T-cell (primary cell): ENCODE measurements at places on chromosomes 3 and 15.

- peaks cover 25% of the 10 kb centered on the region for H3K36me3 ChIP-seq
- H3K4me1 ChIP-seq: no peaks in the 10 kb centered on the region
- DNase-seq: no peak
Measured at GRCh38 chr3:48765376-48765775, 48.4 kb upstream of the IP6K2 start.

GRCh38 chr3:159486580-159486979, 502.1 kb upstream of the IL12A start:
- no peak overlapping the region for H3K27ac ChIP-seq
- no peak overlapping the region for H3K4me3 ChIP-seq
- no peaks in the 10 kb centered on the region for H3K4me1 ChIP-seq
- no peak for DNase-seq

DNA sequence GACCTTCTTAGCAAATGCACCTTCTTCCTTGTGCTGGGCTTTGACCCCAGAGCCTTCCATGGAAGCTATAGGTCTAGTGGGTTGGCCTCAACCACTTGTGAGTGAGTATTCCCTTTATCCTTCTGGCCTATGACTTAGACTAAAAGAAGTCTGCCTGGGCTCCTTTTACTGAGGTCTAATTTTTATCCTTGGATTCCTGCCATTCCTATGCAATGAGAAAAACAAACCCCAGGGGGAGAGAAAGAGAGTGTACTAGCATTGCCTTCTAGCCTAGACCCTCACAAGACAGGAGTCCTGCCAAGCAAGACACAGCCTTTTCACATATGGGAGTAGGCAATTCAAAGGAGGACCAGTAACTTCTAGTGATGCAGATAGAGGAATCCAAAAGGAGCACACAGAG, 155.4 kb downstream of the PPM1L start:
- no peak overlapping the region for H3K4me3 ChIP-seq
- no peak for DNase-seq
- H3K27ac ChIP-seq: no peak overlapping the region
- no peaks in the 10 kb centered on the region for H3K36me3 ChIP-seq
- H3K27me3 ChIP-seq: no peaks in the 10 kb centered on the region

DNA sequence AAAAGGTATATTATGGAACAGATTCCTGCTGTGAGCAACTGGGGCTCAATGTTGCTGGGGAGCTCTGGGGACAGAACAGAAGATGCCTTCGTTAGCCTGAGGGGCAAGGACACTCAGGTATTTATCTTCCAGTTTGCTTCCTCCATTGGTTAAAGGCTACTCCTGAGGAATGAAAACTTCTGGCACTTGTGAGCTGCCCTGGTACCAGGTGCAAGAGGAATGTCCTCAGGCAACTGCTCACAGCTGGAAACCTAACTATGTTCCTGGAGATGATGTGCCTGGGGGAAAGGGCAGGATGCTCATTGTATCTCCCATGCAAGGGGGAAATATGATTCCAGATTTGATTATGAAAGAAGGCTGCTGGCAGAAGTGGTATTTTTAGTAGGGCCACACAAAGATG, 54.0 kb upstream of the BBX start:
- H3K36me3 ChIP-seq: no peaks in the 10 kb centered on the region
- H3K27ac ChIP-seq: no peak overlapping the region
- H3K4me3 ChIP-seq: no peak overlapping the region
- no peaks in the 10 kb centered on the region for H3K4me1 ChIP-seq

- no peaks in the 10 kb centered on the region for H3K4me1 ChIP-seq
- H3K36me3 ChIP-seq: no peaks in the 10 kb centered on the region
- no peak for DNase-seq
- H3K27ac ChIP-seq: no peak overlapping the region
- no peaks in the 10 kb centered on the region for H3K27me3 ChIP-seq
Measured at GRCh38 chr3:48399387-48400172, 27.6 kb downstream of the FBXW12 start.

- no peak overlapping the region for H3K4me3 ChIP-seq
- no peaks in the 10 kb centered on the region for H3K27me3 ChIP-seq
- H3K27ac ChIP-seq: no peak overlapping the region
- no peaks in the 10 kb centered on the region for H3K4me1 ChIP-seq
- no peak for DNase-seq
Measured at GRCh38 chr3:87771337-87772192, 287.2 kb downstream of the CGGBP1 start.

DNA sequence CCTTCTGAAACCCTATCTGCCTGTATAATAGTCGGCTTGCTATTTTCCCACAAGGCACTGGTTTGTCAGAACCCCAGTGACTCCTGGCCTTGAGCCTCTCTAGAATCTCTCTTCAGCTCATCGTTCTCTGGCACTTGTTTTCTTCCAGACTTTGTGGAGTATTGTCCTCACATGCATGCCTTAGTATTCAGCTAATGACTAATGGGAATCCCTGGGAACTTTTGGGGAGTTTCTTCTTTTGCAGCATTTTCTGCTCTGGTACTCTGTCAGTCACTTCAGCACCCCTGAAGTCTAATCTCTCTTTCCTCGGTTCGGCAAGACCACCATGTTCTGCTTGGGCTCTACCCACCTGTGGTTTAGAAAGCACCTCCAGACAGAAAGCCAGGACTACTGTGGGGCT, 35.8 kb upstream of the THRB start:
- H3K36me3 ChIP-seq: no peaks in the 10 kb centered on the region
- H3K4me1 ChIP-seq: no peaks in the 10 kb centered on the region
- H3K27me3 ChIP-seq: no peaks in the 10 kb centered on the region
- no peak overlapping the region for H3K27ac ChIP-seq
- no peak for DNase-seq

DNA sequence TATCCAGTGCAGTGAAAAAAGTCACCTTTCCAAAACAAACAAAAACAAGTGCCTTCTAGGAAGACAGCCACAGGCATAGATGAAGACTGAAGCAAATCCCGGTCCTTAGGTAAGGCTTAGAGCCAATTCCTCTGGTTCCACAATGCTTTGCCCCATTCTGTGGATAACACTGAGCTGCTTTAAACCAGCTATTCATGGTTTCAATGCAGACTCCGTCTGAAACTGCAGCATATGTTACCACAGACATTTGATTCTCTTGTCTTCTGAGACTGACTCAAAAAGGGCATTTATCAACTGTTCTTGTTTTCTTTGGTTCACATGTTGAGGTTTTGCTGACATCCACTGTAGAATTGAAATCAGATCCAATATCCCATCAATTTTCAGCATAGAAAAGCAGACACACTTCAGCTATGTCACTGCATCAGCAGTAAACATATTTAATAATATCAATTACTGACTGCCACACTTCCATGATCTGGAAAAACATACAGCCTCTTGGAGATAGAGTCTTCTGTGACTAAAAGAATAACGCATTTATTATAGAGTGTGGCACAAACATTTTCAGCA, 659.3 kb downstream of the ROBO2 start:
- H3K27ac ChIP-seq: no peak overlapping the region

- no peak overlapping the region for H3K27ac ChIP-seq
- H3K36me3 ChIP-seq: no peaks in the 10 kb centered on the region
- H3K27me3 ChIP-seq: peaks cover 17% of the 10 kb centered on the region
- no peaks in the 10 kb centered on the region for H3K4me1 ChIP-seq
Measured at GRCh38 chr3:57017459-57017845, 43.0 kb upstream of the SPATA12 start.

DNA sequence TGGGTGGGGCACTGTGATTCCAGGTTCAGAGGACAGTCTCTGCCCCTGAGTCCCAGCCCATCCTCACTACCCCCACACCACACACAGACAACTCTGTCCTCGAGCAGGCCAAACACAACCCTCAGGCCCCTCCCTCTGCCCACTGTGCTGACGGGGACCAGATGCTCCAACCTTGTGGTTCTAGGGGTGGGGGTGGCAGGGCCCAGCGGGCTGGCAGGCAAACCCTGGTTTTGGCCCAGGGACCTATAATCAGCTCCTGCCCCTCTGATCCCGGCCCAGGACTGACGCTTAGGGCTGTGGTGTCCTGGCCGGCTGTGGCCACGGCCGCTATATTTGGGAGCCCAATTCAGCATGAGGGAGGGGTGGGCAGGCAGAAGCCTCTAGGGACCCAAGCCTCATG, 5.0 kb upstream of the MYL3 start:
- H3K4me3 ChIP-seq: no peak overlapping the region
- H3K27me3 ChIP-seq: no peaks in the 10 kb centered on the region
- no peak overlapping the region for H3K27ac ChIP-seq
- H3K4me1 ChIP-seq: peaks cover 4% of the 10 kb centered on the region
- DNase-seq: no peak
- H3K36me3 ChIP-seq: no peaks in the 10 kb centered on the region

DNA sequence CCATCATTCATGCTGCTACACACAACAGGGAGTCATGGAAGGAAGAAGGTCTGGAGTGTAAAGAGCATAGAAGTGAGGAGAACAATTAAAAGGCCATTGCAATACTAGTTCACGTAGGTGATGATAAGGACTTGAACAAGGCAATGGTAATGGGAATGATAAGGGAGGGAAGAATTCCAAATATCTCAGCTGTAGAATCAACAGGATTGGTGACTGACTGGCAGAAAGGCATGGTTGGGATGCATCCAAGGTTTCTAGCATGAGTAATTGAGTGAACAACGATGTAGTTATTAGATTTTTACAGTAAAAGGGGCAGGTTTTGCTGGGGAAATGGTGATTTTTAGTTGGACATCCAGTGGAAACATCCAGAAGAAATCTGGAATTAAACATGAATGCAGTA, 2.4 kb upstream of the SEC62 start:
- H3K27me3 ChIP-seq: no peaks in the 10 kb centered on the region
- H3K36me3 ChIP-seq: no peaks in the 10 kb centered on the region
- DNase-seq: no peak
- no peak overlapping the region for H3K27ac ChIP-seq
- no peak overlapping the region for H3K4me3 ChIP-seq

- no peak for DNase-seq
- H3K27ac ChIP-seq: no peak overlapping the region
- no peaks in the 10 kb centered on the region for H3K36me3 ChIP-seq
- H3K27me3 ChIP-seq: no peaks in the 10 kb centered on the region
- H3K4me1 ChIP-seq: peaks cover 11% of the 10 kb centered on the region
Measured at GRCh38 chr3:33027091-33027490, 69.9 kb downstream of the GLB1 start.

GRCh38 chr3:63192248-63192647, 85.9 kb upstream of the SYNPR start:
- no peak for DNase-seq
- no peaks in the 10 kb centered on the region for H3K27me3 ChIP-seq
- no peak overlapping the region for H3K4me3 ChIP-seq
- no peaks in the 10 kb centered on the region for H3K36me3 ChIP-seq
- no peaks in the 10 kb centered on the region for H3K4me1 ChIP-seq
- H3K27ac ChIP-seq: no peak overlapping the region

- H3K4me1 ChIP-seq: no peaks in the 10 kb centered on the region
- H3K36me3 ChIP-seq: peaks cover 8% of the 10 kb centered on the region
- H3K4me3 ChIP-seq: no peak overlapping the region
- no peak overlapping the region for H3K27ac ChIP-seq
- no peak for DNase-seq
Measured at GRCh38 chr3:4805662-4806061, 173.6 kb upstream of the BHLHE40 start.

DNA sequence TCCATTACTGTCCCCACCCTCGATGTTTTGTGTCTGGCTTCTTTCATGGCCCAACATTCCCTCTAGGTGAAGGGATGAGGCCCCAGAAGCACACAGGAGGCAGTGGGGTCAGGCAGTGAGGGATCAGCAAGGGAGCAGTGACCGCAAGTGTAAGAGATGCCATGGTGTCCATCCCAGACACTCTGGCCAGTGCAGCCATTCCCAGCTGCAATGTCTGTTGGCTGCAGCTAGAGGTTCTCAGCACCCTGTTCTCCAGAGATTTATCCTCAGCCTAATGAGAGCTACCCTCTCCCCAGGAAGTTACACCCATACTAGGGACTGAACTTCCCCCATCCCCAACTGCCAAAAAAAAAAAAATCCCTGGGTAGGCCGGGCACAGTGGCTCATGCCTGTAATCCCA, 40.2 kb downstream of the TRANK1 start:
- peaks cover 25% of the 10 kb centered on the region for H3K4me1 ChIP-seq
- H3K4me3 ChIP-seq: no peak overlapping the region
- H3K27me3 ChIP-seq: no peaks in the 10 kb centered on the region
- no peak for DNase-seq
- H3K36me3 ChIP-seq: no peaks in the 10 kb centered on the region
- H3K27ac ChIP-seq: peak overlapping the region; percentile 23

GRCh38 chr3:191628571-191628970, 167.6 kb downstream of the PYDC2 start:
- H3K27me3 ChIP-seq: no peaks in the 10 kb centered on the region
- H3K4me3 ChIP-seq: no peak overlapping the region
- no peaks in the 10 kb centered on the region for H3K4me1 ChIP-seq
- H3K36me3 ChIP-seq: no peaks in the 10 kb centered on the region
- no peak for DNase-seq

GRCh38 chr3:68228856-68229255, 574.4 kb upstream of the SUCLG2 start:
- no peaks in the 10 kb centered on the region for H3K4me1 ChIP-seq
- no peaks in the 10 kb centered on the region for H3K36me3 ChIP-seq
- no peak for DNase-seq
- no peak overlapping the region for H3K4me3 ChIP-seq
- H3K27ac ChIP-seq: no peak overlapping the region

- no peak overlapping the region for H3K4me3 ChIP-seq
- no peaks in the 10 kb centered on the region for H3K4me1 ChIP-seq
- peaks cover 56% of the 10 kb centered on the region for H3K36me3 ChIP-seq
- H3K27ac ChIP-seq: no peak overlapping the region
Measured at GRCh38 chr15:61983081-61983480, 77.2 kb downstream of the VPS13C start.

DNA sequence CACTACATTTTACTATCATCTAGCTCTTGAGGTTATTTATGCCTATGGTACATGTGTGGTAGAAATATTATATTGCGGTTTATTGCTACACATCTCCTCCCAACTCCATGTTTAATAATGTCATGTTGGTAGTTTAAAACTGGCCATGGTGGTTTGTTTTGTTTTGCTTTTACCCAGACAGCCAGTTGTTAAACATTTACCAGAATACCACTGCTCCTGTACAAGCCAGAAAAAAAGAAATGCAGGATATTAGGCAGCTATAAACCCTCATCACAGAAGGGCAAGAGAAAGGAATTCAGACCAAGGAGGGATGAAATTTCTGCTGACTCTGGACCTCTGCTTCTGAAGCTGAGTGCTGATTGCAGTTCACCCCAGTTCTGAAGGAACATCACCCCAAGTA, 451.8 kb upstream of the IL12A start:
- no peaks in the 10 kb centered on the region for H3K4me1 ChIP-seq
- no peaks in the 10 kb centered on the region for H3K36me3 ChIP-seq
- H3K27me3 ChIP-seq: no peaks in the 10 kb centered on the region

GRCh38 chr3:44477312-44478030, at the start of gene ZNF445:
Gene ZNF445 (minus strand): TSS chr3:44477670. CDS start chr3:44455549, 22,121 bp downstream.
- H3K36me3 ChIP-seq: no peaks in the 10 kb centered on the region
- H3K27me3 ChIP-seq: no peaks in the 10 kb centered on the region
- peaks cover 19% of the 10 kb centered on the region for H3K4me1 ChIP-seq
- no peak within 1 kb of the TSS for H3K27ac ChIP-seq
- peak within 1 kb of the TSS; percentile 83 for H3K4me3 ChIP-seq

- no peak for DNase-seq
- peaks cover 6% of the 10 kb centered on the region for H3K27me3 ChIP-seq
- no peak overlapping the region for H3K4me3 ChIP-seq
- H3K27ac ChIP-seq: no peak overlapping the region
- peaks cover 2% of the 10 kb centered on the region for H3K4me1 ChIP-seq
- no peaks in the 10 kb centered on the region for H3K36me3 ChIP-seq
Measured at GRCh38 chr15:95295363-95295762, 1035.1 kb upstream of the NR2F2 start.
